Spleen (tissue), 13 donors: ENCODE measurements at places on chromosomes 16 and 17.
A peak's percentile ranks its signal among the peaks of the same experiment; 100 is the strongest.

- no peak for DNase-seq
Observed at GRCh38 chr17:32814836-32815235, 62.1 kb downstream of the MYO1D start.

GRCh38 chr16:802461-802860 lies 1.9 kb upstream of the GNG13 start:
- no peak for DNase-seq

- DNase-seq: peak; percentile 83
Observed at GRCh38 chr17:55577687-55578086, 66.4 kb upstream of the SMIM36 start.

GRCh38 chr17:48258331-48258730 lies 150.8 kb downstream of the SNX11 start:
- DNase-seq: no peak

GRCh38 chr17:55334285-55334684 lies 69.5 kb downstream of the HLF start:
- DNase-seq: no peak

- DNase-seq: no peak
Observed at GRCh38 chr16:11535494-11535893, 51.2 kb downstream of the LITAF start.

DNA sequence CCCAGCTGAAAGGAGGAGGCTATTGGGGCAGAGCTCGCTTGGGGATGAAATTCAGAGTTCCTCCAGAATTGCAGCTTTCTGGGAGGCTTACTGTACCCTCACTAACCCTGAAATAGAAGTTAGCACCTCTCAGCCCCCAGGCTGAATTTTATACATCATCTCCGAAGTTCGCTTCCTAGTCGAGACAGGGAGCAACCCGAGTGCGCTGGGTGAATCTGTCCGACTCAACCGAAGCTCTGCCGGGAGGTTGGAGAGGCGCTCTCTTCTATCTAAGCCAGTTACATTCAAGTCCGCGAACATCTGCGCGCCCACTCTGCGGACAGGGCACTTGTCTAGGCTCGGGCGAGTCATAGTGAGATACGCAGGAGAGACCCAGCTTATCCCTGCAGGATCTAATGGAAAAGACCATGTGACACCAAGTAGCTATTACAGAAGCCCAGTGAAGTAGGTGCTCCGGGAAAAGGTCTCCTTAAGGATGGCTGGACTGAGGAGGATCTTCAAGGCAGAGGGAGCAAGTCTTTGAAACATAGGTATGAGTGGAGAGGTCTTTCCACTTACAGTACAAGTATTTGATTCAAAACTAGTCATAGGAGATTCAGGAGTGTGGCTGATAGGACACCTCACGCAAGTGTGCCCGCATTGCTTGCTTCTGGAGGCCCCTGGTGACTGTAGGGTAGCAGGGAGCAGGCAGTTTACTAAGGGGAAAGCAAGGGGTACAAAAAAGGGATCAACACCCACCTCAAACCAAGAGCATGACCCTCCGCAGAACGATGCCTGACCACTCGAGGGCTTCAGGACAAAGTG lies 646 bp upstream of the HES7 start:
- no peak for DNase-seq

DNA sequence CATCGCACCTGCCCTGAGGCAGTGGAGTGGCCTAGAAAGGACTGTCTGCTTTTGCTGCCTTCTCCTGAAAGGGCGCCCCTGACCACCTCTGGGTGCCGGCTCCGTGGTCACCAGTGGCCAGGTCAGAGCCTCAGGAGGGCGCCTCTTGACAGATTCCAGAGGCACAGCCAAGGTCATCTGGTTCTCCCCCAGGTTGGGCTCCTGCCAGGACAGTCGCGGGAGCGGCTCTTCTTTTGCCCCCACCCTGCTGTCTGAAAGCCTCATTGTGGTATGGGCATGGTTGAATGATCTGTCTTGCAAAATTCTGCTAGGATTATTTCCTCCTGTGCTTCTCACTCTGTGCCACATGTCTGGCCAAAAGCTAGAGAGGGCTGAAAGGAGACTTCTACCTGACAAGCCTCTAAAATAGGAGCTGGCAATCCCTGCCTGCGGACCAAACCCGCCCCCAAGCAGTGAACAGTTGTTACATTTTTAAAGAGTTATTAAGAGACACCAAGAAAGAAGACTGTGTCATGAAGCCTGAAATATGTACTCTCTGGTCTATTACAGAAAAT lies 82.8 kb downstream of the SNX29 start:
- no peak for DNase-seq

DNA sequence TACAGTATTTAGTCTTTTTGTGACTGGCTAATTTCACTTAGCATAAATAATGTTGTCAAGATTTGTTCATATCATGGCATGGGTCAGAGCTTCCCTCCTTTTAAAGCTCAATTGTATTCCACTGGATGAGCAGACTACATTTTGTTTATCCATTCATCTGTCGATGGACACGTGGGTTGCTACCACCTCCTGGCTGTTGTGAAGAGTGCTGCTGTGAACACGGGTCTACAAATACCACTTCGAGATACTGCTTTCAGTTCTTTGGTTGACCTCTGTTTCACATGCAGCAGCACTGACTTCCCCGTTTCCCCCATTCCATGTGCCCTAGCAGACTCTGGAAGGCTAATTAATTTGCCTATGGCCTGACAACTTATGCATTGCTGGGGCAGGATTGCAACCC lies 285.4 kb downstream of the SHISA9 start:
- no peak for DNase-seq

DNA sequence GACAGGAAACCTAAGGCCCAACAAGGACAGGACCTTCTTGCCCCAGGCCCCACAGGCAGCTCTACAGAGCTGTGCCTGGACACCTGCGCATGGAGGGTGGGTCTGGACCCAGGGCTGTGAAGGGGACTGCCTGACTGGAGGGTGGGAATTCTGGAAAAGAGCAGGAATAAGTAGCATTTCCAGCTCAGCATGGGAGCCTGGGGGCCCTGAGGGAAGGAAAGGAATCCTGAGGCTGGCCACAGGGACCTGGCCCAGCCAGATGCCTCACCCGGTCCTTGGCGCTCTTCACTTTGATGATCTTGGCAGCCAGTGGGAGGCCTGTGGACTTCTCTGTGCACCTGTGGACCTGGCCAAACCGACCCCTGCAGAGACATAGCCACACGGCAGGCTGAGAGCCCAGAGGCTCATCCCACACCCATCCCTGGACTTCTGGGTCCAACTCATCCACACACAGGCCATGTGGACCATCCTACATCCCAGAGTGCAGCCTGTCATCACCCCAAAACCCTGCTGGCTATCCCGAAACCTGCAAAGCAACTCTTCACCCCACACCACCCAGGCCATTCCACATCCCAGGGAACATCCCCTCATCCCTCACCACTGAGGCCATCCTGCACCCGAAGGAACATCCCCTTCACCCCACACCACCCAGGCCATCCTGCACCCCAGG lies 18.7 kb downstream of the MYLK3 start:
- DNase-seq: peak; percentile 64

DNA sequence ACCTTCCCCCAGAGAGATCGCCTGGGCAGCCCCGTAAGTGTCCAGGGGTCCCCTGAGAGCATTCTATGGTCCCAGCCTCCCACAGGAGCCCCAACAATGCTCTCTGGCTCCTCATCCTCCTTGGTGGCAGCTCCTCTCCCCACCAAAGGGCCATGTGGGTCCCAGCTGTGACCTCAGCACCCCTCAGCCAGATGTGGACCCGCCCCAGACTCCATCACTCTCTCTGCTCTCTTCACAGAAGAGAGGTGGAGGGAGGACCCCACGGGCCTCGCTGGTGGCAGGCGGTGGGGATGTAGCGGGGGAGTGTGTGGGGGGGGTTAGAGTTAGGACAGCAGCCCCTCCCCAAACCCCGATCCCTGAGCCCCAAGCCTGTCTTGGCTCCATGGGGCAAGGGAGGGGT lies 41.0 kb downstream of the SOCS3 start:
- no peak for DNase-seq

- DNase-seq: no peak
Observed at GRCh38 chr17:10802496-10803284, 1.2 kb downstream of the TMEM238L start.

DNA sequence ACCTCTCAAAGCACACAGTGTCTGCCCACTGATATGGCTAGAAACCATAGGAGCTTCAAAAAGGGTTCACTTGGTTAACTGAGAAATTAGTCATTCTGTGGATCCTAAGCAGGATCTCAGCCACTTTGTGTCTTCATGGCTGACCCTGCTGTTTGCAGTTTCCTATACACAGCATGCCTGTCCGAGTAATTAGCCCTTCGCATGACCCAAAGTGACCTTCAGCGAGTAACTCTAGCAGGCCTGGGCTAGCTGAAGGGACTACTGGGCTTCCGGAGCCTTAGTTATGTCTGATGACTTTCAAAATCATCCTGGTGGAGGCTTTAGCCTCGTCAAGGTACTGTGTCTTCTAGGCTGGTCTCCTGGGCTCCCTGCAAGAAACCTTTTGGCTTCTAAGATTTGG lies 28.9 kb upstream of the FBXW10B start:
- DNase-seq: no peak

DNA sequence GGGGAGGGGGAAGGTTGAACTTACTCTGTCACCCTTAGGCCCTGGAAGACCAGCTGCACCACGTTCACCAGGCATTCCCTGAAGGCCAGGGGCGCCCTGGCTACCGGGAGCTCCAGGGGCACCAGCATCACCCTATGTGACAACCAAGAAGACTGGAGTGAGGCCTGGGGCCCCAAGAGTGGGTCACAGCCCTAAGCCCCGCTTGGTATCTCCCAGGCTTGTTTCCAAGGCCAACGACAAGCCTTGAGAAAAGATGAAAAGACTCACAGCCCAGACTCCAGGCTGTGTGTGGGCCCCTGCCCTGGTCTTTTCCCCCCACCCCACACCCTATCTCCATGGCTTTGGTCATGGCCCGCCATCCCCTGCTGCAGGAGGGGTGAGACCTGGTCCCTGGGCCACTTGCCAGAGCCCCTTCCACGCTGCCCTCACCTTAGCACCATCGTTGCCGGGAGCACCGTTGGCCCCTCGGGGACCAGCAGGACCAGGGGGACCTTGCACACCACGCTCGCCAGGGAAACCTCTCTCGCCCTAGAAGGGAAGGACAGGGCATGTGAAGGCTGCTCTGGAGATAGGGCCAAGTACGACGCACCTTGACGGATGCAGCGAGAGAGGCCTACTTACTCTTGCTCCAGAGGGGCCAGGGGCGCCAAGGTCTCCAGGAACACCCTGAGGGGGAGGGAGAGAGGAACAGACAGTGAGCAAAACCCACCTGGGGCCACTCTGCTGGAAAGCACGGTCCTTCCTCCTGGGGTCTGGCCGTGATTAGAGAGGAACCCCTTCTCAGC lies 9.9 kb downstream of the COL1A1 start:
- no peak for DNase-seq

DNA sequence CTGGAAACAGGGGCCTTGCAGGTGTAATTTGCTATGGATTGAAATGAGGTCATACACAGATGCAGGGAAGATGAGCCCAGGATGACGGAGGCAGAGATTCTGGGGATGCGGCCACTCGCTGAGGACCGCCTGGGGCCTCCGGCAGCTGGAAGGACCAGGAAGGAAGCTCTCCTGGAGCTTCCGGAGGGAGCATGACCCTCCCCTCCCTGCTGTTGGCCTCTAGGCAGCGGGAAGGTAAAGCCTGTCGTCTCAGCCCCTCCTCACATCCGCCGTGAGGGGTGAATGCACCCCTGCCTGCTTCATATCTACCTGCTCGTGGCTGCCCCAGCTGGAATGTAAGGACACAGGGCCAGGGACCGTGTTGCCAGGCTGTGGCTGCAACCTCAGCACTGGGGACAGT lies 29.1 kb upstream of the ZNF469 start:
- peak; percentile 41 for DNase-seq

DNA sequence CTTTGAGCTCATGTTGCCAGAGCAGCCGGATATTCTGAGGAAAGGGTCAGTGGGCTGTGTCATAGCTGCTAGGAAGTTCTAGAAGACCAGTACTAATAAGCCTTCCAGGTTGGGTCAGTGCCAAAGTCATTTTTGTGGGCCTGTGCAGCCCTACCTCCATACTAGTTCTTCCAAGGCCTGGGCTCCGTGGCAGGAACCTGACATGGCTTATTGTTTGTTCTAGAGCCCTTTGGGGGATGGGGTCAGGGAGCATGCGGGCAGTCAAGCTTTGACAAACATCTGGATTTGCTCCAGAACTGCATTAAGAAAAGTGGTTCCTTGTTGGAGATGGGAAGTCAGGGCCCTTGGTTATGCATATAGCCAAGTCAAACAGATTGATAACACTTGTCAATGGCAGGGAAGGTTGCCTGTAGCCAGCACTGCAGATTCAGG lies 7.6 kb downstream of the ALKBH5 start:
- no peak for DNase-seq

GRCh38 chr17:42135664-42136653 lies 13.4 kb downstream of the HSPB9 start:
- peak; percentile 86 for DNase-seq

DNA sequence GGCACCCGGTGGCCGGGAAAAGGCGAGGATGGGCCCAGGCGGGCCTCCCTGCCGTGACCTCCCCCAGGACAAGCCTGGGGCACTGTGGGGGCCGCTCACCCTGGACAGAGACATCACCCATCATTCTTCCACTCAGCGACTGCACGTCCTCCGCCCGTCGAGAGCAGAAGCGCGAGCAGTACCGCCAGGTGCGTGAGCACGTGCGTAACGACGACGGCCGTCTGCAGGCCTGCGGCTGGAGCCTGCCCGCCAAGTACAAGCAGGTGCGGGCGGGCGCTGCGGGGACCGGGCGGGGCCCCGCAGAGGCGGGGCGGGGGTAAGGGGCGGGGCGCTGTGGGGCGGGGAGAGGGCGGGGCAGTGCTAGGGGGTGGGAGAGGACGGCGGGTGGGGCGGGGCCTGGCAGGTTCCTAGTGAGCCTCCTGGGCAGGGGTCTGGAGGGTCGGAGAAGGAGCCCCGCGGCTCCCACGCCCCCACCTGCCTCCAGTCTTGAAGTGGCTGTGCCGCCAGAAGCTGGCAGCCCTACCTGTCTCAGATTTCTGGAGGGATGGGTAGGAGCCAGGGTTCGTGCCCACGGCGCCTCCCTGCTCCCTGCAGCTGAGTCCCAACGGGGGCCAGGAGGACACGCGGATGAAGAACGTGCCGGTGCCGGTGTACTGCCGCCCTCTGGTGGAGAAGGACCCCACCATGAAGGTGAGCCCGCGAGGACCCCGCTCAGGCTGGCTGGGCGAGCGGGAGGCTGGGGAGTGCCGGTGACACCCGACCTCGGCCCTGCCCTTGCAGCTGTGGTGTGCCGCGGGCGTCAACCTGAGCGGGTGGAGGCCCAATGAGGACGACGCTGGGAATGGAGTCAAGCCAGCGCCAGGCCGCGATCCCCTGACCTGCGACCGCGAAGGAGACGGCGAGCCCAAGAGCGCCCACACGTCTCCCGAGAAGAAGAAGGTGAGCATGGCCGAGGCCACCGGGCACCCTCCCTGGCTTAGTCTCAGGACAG lies 7.5 kb downstream of the NME3 start:
- DNase-seq: no peak

GRCh38 chr17:77736199-77736585 lies 222.3 kb upstream of the TNRC6C start:
- no peak for DNase-seq

- DNase-seq: peak; percentile 89
Observed at GRCh38 chr16:85798901-85799496, 345 bp downstream of the EMC8 start.
